ENCODE measurements at places on chromosomes 6 and 20.

DNA sequence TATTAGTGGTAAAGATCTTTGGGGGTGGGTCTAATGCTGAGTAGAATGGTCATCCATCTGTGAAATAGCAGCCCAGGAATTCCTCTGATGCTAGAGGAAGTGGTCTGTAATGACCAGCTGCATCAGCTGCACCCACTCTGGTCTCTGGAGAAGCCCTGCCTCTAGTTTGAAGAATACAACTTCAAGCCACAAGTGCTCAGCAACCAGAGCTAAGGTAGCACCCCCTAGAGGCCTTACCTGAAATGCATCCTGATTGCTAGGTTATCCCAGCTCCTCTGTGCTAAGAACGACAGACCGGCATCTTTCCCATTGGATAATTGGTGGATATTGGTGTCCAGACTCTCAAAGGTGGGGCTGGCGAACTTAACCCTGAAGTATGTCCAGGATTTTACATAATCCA is 58.2 kb downstream of the DNAH8 start:
- DNase-seq: no peak

GRCh38 chr6:109892451-109893435 is 85.4 kb upstream of the GPR6 start:
- peak; percentile 52 for DNase-seq

- DNase-seq: no peak
These were observed 34.9 kb downstream of the NHLRC1 start for GRCh38 chr6:18087396-18088165.

DNA sequence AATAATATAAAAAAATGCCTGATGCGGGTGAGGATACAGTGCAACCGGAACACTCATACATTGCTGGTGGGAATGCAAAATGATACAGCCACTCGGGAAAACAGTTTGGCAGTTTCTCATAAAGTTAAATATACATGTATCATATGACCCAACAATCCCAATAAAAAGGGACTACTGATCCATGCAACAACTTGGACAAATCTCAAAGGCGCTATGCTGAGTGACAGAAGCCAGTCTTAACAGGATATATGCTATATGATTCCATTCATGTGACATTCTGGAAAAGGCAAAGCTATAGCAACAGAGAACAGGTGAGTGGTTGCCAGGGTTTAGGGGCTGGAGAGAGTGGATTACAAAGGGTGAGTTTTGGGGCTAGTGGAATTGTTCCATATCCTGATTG is 170.2 kb upstream of the MLN start:
- DNase-seq: no peak

- DNase-seq: no peak
These were observed 248.0 kb upstream of the PRDM1 start for GRCh38 chr6:105838171-105838570.

GRCh38 chr6:20092071-20092566 is 120.2 kb downstream of the MBOAT1 start:
- no peak for DNase-seq

- no peak for DNase-seq
These were observed 9.0 kb downstream of the CST9 start for GRCh38 chr20:23596579-23597250.
